ENCODE measurements at places on chromosomes 11 and 22.

- no peak for DNase-seq
These were observed 72.8 kb upstream of the KCNQ1OT1 start for GRCh38 chr11:2772544-2773031.

- no peak for DNase-seq
These were observed 84.7 kb downstream of the CDKN1C start for GRCh38 chr11:2800655-2801531.

DNA sequence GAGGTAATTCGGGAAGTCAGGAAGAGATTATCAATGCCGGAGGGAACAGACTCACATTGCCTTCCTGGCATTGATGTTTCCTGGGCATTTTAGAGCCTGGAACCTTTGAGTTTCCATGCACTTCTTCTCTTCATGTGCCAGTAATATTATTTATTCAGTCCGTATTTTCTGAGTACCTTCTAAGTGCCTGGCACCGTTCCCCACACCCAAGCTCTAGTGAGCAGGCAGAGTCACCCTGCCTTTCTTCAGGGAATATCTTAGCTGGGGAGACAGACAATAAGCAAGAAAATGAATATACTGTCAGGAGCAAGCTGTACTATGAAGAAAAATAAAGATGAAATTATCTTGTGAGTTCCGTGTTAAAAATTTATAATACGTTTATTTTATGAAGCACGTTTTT is 136.2 kb upstream of the SEZ6L start:
- DNase-seq, result no peak

DNA sequence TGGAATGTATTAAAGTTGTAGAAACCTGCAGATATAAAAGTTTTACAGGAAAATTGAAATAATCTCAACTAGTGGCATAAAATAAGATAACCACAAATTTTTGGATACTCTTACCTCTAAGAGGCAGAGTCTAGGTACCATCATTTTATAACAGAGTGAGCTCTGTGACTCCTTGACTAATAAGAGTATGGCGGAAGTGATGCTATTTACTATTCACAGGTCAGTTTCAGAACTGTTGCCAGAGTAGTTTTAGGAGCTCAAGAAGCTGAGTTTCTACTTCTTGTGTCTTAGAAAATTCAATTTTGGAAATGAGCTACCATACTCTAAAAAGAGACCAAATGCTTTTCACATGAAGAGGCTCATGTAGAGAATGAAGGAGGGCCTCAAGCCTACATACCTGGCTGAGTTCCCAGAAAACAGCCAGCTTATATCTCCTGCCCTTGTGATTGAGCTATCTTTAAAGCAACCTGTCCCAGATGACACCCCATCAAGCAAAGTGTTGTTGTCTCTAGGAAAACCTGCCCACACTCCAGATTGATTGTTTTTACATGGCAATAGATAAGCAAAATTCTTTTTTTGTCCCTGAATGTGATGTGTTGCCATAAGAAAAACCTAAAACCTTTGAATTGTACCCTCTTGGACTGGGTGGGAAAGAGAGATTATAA is 712.8 kb upstream of the CNTN5 start:
- no peak for DNase-seq

GRCh38 chr11:61168800-61169199 is 7.6 kb upstream of the VPS37C start:
- no peak for DNase-seq

DNA sequence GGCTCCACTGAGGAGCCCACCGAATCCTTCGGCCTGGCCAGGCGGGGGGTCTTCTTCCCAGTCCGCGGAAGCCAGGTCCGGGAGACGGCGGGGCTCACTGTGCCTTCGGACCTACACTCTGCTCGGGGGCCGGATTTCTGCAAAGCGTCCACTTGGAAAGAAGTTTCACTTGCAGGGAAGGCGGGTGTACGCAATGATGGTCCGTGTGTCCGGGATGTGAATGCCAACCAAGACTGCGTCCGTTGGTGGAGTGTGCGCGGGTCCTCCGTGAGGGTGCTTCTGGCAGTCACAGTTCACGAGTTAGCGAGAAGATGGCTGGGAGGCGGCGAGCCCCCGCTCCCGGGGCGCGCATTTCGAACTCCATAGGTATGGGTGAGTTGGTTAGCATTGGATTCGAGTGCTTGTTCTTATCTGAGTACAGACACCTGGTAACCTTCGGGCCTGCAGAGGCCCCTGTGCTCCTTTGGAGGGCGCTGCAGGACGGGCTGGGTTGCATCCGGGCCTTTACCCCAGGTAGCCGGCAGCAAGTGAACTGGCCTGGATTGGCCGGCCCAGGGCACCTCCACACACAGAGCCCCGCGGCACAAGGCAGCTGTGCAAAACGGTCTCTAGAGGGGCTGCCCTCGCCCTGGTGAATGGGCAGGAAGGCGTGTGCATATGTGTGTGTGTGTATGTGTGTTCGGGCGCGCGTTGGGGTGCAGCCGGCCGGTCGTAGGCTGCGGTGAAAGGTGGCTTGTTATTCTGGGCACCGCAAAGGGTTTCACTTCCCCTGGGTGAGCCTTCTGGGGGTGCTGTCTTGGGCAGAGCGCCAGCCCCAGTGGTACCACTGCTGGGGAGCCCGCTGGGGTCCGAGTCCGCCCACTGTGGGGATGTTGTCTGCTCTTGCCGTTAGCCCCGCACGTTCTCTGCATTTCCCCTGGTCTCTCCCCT is 13.3 kb upstream of the CYP2R1 start:
- DNase-seq, result no peak

GRCh38 chr22:43066844-43067385 is 22.3 kb downstream of the TTLL1 start:
- DNase-seq, result no peak

DNA sequence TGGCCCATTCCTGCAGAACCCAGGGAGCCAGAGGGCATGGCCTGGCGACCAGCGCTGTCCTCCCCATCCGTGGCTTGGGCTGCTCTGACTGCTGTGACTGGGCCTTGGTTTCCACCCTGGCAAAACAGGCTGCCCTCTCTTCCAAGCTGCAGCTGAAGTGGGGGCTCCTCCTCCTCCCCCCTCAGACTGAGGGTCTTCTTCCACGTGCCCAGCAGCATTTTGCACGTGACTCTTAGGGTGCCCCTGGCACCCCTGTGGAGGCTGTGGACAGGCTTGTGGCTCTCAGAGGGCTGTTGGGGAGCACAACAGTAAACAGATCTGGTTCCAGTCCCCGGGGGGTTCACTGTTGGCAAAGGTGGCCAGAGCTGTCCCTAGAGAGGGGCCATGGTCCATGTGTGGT is 51.4 kb downstream of the PISD start:
- DNase-seq, result no peak

DNA sequence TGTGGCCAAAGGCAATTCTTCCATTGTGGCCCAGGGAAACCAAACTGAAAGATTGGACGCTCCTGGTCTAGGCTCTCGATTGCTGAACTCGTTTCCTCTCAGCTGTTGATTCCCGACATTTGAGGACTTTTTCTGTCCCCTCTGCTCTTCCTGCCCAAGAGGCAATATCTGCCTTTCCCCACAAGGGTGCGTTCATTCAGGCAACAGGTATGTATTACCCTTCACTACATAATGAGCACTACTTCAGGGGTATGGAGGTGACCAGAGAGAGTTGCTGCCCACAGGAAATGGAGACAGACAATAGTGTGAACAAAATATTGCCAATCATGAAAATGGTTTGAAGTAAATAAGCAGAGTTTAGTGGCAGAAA is 8.2 kb downstream of the PTH start:
- DNase-seq, result no peak

DNA sequence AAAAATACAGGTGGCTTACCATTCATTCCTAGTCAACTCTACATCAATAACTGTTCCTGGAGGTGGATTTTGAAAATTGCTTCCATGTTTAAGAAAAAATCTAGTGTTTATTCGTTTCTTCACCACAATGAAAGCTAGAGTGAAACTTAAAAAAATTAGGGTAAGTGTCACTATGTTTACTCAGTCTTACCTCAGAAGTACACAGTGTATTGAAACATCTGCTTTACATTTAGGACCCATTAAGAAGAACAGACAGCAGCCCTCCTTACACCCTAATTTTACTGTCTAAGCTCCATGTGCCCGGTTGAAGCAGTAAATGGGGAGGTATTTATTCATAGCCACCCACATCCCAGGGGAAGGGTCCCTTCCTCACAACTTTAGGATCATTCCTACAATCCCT is 51.4 kb downstream of the PIWIL3 start:
- DNase-seq, result no peak

Data from fibroblast of skin of left quadriceps (primary cell).